Cortex of kidney (tissue), 1 donor: ENCODE measurements at places on chromosomes 6 and 20.

GRCh38 chr6:127893541-127893940 is 7.3 kb downstream of the THEMIS start:
- DNase-seq, result no peak

GRCh38 chr6:6392214-6393068 is 72.0 kb upstream of the F13A1 start:
- no peak for DNase-seq

GRCh38 chr6:166167258-166167731 is 356 bp downstream of the TBXT start:
- DNase-seq, result no peak

- DNase-seq, result no peak
Measured at GRCh38 chr6:6405997-6406714, 85.7 kb upstream of the F13A1 start.

DNA sequence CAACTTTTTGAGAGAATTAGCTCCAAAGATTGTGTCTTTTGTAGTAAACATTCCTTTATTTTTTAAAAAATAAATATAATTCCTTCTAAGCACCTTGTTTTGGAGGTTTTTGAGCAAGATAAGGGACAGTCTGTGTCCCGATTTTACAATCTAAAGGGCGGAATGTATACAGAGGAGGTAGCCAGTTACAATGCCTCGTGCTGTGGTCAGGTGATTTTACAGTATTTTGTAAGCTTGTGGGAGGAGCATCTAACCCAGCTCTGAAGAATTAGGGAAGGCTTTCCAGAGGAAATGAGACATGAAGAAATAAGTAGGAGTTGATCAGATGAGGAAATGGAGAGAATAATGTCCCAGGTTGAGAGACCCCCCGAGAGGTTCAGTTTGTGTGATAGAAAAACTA is 1.3 kb downstream of the HINT3 start:
- DNase-seq, result no peak

GRCh38 chr6:3455147-3455568 is 1.7 kb downstream of the SLC22A23 start:
- no peak for DNase-seq

GRCh38 chr6:22023937-22024336 is 272.9 kb downstream of the PRL start:
- no peak for DNase-seq
